Muscle of leg (tissue), 16 donors: ENCODE measurements at places on chromosomes 6 and 20. TPM values are rescaled to one million over a fixed set of nuclear protein-coding genes. Genes with fewer than 3 reads are reported as not detected.
A peak's percentile ranks its signal among the peaks of the same experiment; 100 is the strongest.

DNA sequence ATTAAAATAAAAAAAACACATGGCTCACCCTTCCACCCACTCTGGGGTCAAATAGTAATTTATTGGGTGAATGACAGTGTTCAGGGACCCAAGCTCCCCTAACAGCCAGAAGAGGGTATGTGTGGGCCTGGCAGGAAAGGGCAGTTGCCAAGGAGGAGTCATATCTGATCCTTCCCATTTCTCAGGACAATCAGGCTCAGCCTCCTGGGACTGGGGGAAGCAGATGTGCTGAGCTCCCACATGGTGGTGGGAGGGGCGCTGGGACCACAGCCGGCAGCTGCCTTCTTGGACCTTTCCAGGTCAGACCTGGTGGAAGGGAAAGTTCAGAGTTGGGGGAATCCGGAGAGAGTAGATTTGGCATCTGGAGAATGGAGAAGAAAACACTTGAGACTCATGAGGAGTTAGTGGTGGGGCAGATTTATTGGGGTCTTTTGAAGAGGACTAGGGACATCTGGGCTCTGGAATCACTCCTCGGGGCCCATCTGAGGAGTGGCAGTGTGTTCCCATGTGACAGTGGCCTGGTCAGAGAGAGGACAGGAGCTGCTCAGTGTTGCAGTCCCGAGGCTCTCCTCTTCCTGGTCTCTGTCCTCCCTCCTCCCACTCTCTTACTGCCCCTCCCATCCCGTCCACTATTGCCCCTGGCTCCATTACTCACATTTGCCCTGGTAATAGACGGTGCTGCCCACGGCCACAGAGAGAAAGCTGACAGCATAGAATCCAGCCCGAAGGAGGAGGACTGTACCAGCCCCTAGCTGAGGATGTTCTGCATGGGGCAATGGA, 3.0 kb downstream of the LST1 start:
- DNase-seq: no peak

- DNase-seq: no peak
Measured at GRCh38 chr20:50586531-50587232, 76.5 kb downstream of the PTPN1 start.

DNA sequence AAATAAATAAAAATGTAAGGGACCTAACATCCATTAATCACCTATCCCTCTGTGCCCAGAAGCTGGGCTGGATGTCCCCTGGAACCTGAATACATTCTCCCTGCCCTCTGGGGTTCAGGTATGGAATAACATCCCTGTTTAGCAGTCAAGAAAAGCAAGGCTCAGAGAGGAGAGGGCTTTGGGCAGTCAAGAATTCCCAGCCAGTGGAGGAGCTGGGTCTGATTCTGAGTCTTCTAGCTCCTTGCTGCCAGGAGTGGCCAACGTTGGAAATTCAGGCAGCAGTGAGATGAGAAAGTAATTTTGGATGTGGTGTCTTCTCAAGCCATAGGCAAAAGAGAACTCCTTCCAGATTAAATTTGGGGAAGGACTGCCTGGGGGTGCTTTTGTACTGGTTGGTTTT, 42.6 kb upstream of the ZNFX1 start:
- DNase-seq: no peak

- no peak for DNase-seq
Measured at GRCh38 chr6:143039548-143039947, 21.1 kb upstream of the AIG1 start.

GRCh38 chr6:110720066-110720465, 95.2 kb downstream of the CDK19 start:
- no peak for DNase-seq

DNA sequence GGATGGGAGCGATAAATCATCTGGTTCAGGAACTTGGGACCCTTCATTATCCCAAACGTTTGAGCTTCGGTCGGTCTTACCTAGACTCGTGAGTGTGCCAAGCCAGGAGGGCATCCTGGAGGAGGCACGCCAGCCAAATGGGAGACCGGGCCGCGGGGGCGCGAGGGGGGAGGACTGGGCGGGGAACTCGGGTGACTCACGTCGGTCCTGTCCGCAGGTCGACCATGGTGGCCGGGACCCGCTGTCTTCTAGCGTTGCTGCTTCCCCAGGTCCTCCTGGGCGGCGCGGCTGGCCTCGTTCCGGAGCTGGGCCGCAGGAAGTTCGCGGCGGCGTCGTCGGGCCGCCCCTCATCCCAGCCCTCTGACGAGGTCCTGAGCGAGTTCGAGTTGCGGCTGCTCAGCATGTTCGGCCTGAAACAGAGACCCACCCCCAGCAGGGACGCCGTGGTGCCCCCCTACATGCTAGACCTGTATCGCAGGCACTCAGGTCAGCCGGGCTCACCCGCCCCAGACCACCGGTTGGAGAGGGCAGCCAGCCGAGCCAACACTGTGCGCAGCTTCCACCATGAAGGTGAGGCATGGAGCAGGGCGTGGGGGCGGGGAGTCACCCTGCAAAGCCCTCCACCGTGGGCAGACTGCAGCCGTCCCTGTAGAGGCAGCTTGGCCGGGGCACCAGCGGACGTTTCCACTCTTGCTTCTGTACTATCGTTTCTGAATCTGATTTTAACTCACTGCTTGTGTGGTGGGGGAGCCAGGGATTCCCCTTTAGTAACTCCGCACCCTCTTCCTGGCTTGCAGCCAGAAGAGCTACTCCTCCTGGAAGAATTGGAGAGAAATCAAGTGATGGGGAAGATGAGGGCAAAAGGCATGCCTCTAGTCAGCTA, 2.7 kb downstream of the BMP2 start:
- DNase-seq: peak; percentile 57

DNA sequence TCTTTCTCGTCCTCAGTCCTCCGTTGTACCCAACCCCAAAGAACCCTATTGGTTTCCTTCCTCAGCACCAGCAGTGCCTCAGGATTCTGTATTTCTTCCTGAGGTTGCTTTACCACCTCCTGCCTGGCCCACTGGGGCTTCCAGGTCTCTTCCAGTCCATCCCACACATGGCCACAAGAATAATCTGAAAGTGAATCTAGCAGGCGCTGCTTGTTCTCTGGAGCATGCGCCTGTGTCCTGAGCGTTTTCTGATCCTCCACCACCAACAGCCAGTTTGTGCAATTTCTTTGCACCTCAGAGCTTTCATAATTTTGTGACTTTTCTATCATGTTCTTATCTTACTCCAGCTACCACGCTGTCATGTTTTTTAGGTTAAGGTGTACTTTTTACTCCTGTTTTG, 11.6 kb upstream of the HSP90AB1 start:
- no peak for DNase-seq

DNA sequence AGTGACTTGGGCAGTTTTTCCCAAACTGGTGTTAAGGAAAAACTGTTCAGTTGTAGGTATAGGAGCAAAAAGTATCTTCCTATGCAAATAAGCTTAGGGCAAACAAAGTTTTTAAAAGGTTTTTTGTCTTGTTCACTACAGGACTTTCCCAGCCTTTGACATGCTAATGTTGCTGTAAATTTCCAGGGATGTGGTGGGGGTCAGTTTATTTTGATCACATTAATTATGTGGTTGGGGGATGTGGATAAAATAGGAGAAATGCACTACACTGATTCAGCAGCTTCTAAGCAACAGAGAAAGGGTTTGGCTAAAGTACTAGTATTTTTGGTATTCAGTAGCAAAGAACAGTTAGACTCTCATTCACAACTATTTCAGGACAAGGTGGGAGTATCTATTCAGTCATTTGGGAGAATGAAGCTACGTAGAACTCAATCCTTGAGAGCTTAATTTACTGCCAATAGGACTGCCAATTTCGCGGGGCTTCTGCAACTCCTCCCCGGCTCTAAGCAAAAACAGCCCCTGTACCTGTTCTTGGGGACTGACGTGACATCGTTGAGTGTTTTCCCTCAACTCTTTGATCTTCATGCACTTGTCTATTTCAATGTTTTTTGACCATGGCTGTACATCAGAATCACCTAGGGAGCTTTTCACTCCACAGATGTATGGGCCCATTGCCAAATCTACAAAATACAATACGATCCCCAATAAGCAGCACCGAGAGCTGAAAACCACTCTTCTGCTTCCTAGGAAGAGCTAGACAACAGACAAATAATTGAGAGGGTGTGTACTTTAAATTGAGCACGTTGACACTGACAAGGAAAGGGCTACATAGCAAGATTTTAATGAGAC, 94.8 kb upstream of the NHSL1 start:
- DNase-seq: peak; percentile 77

GRCh38 chr6:84739866-84740208, 24.6 kb downstream of the TBX18 start:
- DNase-seq: no peak

GRCh38 chr6:93799226-93799625, 379.9 kb upstream of the EPHA7 start:
- no peak for DNase-seq

DNA sequence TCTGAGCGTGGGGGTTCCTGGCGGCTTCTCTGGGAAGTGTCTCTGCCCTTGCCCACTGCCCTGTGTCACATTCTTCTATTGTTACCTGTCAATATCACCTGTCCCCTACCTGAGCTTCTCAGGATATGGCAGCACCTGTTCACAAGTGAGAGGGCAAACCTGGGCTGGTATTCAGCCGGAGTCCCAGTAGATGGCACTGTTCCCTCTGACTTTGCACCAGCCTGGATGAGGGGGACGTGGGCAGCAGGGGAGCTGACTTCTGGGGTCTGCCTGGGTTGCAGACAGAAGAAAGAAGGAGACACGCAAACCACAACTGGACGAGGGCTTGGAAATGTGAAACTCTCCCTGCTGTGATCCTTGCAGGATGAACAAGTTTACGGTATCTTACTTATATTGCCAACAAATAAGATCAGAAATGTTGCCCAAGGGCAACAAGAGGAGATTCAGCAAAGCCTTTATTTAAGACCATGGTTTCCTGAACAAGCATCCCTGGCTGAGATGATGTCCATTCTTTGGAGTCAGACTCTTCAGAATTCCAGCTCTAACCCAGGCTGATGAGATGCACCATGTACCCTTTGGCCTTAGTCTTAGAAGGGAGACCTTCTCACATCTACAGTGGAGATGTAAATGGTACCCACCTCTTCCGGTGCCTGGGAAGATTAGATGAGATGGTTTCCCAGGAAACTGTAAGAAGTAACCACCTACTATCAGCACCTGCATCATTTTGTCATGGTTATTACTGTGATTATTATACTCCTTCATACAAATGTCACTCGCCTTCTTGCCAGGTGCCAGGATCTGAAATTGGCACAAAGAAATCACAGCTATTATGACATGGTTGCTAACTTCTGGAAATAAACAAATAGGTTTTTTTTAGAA, 400.0 kb upstream of the CDH4 start:
- no peak for DNase-seq

DNA sequence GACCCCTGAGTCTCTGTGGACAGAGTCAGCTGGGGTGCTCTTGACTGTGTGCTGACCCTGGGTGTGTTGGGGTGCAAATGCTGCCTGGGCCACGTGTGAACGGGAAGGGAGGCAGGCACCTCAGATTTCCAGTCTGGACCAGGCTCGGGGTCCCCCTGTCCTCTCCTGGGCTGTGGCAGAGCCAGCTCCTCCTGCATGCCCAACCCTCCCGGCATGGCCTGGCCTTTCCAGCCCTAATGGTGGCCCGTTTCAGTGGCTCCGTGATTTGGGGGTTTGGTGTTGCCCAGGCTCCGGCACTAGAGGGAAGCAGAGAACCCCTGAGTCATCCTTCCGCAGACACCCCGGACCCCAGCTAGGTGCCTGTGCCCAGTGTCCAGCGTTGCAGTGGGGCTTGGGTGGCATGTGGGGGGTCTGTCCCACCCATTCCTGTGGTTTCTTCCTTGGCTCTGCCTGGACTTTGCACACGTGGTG, 9.1 kb downstream of the RBM38 start:
- DNase-seq: no peak

DNA sequence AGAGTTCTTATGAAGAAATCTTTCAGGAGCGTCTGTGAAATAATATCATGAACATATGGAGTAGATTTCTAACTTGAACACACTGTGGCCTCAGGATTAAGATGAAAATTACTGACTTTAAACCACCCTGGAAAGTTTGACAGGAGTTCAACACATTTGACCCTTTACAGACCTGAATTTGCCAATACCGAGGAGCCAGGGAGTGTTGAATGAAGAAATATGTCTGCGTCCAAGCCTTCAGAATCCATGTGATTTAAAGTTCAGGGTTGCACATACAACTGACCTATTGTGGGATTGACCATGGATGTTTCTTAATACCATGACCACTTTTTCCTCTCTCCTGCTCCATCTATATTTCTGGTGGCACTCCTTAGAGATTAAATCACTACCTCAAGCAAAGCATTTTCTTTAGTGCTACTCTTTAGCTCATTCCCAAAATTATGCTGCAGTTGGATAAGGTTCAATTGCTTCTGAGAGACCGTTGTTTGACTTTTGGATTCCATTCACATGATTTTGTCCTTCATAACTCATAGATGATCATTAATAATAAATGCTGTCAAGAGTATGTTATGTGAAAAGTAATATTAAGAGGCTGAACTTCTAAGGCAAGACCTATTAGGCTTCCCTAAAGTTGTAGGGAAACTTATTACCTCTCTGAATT, 57.4 kb downstream of the PRL start:
- no peak for DNase-seq

DNA sequence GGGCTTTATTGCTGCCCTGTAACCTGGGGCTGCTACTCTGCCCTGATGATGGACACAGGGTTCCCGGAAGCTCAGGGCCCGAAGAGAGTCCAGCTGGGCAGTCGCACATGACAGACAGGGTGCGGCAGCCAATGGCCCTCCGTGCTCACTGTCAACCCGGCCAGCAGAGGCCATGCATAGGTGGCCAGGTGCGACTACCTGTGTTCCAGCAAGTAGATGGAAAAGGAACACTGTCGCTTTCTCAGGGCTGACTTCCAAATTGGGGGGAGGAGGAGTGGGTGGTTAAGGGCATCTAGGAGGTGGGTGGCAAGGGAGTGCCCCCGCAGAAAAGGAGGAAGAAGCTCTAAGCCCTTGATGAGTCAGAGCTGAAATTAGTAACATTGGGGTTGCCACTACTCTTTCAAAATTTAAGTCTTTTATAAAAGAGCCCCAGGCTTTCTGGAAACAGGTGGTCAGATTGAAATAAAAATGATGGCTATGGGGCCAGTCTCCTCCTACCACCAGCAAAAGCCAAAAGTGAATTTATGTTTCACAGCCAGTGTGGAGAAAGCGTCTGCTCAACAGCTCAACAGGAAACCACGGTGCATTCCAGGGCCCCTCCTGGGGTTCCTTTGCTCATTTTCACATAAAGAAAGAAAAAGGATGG, 2.3 kb upstream of the RAMACL start:
- peak; percentile 66 for DNase-seq

DNA sequence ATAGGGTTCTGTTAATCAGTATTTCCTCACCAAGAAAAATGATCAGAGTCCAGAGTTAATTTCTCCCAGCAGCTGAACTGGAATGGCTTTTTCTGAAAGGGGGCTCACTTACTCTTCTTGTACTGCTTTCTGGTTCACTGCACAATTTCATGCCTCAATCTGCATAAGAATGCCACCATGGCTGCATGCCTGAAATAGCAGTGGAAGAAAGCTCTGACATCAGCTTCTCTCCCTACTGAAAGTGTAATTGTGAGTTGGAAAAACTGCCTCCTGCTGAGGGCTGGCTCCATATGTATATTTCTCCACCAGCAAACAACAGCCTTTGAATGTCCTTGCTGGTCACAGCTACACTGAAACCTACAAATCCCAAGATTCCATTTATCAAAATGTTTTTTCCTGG, 1027.2 kb upstream of the GJE1 start:
- DNase-seq: peak; percentile 10

The GHRH gene
- polyA plus RNA-seq: not detected

The POPDC3 gene
- 67.0 TPM for polyA plus RNA-seq

The PRSS16 gene
- 0.20 TPM for polyA plus RNA-seq

The LRRC73 gene
- 0.27 TPM for polyA plus RNA-seq

The FOXA2 gene
- not detected for polyA plus RNA-seq

The METTL24 gene
- 0.28 TPM for polyA plus RNA-seq

The DYNLT2 gene
- polyA plus RNA-seq: 2.9 TPM

The BHLHE23 gene
- not detected for polyA plus RNA-seq

The EFCAB8 gene
- polyA plus RNA-seq: not detected
